Activated CD4-positive, alpha-beta T cell treated with anti-CD3 and anti-CD28 coated beads, Interleukin-2, amount 10 ng/mL, durations not matched to agents 7 days and 5 days (primary cell): ENCODE measurements at places on chromosomes 13 and 19. TPM values are rescaled to one million over a fixed set of nuclear protein-coding genes. Genes with fewer than 3 reads are reported as not detected.

CCDC8 gene
- not detected for total RNA-seq

C19orf85 gene
- total RNA-seq: not detected

- H3K4me3 ChIP-seq: no peak overlapping the region
- H3K27me3 ChIP-seq: no peaks in the 10 kb centered on the region
- no peak overlapping the region for H3K27ac ChIP-seq
- H3K36me3 ChIP-seq: no peaks in the 10 kb centered on the region
- H3K4me1 ChIP-seq: peaks cover 5% of the 10 kb centered on the region
Observed at GRCh38 chr13:24232474-24232873, 72.0 kb downstream of the SPATA13 start.

DNA sequence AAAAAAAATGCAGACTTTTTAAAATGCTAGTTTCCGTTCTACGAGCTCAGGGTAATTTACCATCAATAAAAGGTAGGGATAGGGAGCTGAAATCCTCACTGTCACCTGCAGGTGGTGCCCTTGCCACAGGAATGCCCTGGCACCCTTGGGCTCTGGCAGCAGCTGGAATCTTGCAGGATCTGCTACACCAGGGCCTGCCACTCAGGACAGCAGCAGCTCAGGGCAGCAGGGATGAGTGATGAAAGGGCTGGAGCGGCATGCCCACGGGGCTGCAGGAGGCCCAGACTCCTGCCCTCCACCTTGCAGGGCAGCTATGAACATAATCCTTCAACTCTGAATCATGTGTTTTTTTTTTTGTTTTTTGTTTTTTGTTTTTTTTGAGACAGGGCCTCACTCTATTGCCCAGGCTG is 54.0 kb downstream of the GNG7 start:
- H3K27ac ChIP-seq: no peak overlapping the region
- no peaks in the 10 kb centered on the region for H3K36me3 ChIP-seq
- no peaks in the 10 kb centered on the region for H3K27me3 ChIP-seq
- DNase-seq: peak; percentile 78

DNA sequence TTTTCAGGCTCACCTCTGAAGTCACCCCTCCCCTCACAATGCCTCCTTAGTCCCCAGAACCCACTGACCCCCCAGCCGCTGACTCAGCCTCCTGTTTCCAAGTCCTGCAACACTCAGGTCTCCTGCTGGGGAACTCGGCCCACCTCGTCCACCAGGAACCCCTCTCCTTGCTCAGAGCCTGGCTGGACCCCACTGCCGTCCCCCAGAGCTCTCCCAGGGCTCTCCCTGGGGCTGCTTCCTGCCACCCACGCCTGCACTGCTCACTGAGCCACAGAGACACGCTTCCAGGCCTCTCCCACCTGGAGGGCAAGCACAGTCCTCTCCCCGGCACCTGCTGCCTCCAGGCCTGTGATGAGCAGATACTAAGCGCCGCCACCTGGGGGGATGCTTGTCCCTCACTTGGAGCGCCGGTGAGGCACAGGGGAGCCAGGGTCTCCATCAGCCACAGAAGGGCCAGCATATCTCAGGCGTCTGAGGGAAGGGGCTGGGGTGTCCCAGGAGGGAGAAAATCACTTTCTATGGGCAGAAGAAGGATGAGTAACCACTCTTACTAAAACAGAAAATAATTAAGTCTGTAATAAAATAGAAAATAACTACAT is 53.8 kb downstream of the KLF2 start:
- H3K27ac ChIP-seq: peak overlapping the region; percentile 47
- peaks cover 68% of the 10 kb centered on the region for H3K36me3 ChIP-seq
- DNase-seq: no peak
- H3K4me3 ChIP-seq: no peak overlapping the region
- H3K4me1 ChIP-seq: peaks cover 89% of the 10 kb centered on the region

DNA sequence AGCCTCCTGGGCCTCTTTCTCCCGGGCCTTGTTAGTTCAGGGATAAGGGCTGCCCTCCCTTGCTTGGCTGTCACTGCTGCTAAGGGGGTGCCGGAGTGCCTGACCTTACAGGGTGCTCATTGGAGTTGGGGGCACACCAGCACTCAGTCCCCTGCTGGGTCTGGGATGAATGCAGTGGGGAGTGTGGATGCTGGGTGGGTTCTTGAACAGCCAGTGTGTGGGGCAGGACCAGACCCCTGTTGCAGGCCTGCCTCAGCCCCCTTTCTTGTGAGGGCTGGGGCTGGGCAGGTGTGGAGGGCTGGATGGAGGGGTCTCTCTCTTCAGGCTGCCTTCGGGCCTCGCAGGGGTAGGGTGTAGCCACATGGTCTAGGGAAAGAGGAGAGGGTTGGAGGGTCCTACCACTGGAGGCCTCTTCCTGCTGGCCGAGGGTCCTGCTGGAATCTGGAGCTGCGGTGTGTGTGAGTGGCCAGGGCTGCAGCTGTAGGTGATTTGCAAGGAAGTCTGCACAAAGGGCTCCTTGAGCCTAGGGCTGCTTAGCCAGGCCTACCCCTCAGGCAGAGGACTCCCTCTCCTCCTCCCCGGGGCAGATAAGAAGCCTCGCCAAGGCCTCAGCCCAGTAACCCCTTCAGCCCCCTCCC is 3.2 kb downstream of the CEBPA start:
- H3K27me3 ChIP-seq: peaks cover 39% of the 10 kb centered on the region
- no peaks in the 10 kb centered on the region for H3K36me3 ChIP-seq
- no peak for DNase-seq
- no peaks in the 10 kb centered on the region for H3K4me1 ChIP-seq
- no peak overlapping the region for H3K4me3 ChIP-seq
- H3K27ac ChIP-seq: no peak overlapping the region
